HCT116 (cell line): ENCODE measurements at places on chromosomes 12 and 14.

GRCh38 chr12:5960783-5961182 lies 15.7 kb upstream of the ANO2 start:
- no peak for DNase-seq

- no peak for DNase-seq
Measured at GRCh38 chr12:91819132-91819447, 326.6 kb downstream of the BTG1 start.

- DNase-seq, result no peak
Measured at GRCh38 chr14:42140001-42140400, 533.3 kb downstream of the LRFN5 start.

DNA sequence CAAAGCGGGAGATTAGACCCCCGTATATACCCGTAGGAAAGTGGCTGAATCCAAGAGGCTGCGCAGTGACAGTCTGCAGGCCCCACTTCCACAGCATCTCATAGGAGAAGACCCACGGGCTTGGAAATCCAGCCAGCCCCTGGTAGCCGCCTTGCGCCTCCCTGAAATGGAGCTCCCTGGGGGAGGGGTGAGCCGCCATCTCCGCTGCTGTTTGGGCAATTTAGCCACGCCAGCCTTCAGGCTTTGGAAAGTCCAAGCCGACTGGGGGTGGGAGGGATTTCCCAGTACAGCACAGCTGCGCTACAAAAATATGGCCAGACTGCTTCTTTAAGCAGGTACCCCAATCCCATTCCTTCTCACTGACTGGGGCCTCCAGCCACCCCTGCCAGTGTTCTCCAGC lies 53.4 kb downstream of the CAND1 start:
- DNase-seq, result no peak

DNA sequence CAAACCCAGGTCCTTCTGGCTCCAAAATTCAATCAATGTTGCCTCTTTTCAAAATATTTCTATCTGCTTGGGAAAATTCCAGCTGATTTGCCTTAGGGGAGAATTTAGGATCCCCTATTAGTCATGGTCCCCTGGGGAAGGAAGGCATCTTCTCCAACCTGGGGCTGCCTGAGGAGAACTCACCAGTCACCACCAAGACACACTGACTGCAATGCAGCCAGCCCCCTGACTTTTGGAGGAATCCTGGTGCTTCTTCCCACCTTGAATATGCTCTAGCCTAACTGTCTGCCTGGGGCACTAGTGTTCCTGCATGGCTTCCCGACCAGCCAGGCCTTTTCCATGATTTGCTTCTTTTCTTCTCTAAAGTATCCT lies 71.8 kb upstream of the BCL2L14 start:
- no peak for DNase-seq

GRCh38 chr12:125688881-125689280 lies 623.6 kb downstream of the AACS start:
- DNase-seq, result no peak

GRCh38 chr12:79326663-79327062 lies 364.1 kb downstream of the PAWR start:
- DNase-seq, result no peak

DNA sequence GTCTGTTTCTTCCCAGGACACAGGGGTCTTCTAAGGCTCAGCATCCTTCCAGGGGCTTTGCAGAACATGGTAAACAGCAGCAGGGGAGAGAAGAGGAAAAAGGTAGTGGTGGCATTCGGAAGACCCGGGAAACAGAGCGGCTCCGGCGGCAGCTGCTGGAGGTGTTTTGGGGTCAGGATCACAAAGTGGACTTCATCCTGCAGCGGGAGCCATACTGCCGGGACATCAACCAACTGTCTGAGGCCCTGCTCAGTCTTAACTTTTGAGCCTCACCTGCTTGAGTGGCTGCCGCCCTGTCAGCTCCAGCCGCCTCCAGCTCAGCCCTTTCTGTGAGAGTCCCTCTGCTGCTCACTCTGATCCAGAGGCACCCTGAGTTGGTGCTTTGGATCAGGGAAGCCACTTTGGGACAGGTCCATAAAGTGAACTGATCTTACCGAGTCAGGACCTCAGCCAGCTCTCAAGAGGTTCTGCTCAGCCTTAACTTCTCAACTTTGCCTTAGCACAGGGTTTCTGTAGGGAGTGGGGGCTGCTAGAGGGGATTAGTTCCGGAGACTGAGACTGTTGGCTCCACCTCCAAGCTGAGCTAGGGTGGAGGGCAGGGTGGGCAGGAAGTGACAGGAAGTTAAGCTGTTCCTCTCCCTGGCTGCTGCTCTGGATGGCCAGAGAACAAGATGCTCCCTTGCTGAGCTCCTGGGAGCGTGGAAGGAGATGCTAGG lies 5.4 kb downstream of the SDR39U1 start:
- DNase-seq, result no peak

- DNase-seq, result no peak
Measured at GRCh38 chr12:115322275-115322674, 638.3 kb upstream of the TBX3 start.

DNA sequence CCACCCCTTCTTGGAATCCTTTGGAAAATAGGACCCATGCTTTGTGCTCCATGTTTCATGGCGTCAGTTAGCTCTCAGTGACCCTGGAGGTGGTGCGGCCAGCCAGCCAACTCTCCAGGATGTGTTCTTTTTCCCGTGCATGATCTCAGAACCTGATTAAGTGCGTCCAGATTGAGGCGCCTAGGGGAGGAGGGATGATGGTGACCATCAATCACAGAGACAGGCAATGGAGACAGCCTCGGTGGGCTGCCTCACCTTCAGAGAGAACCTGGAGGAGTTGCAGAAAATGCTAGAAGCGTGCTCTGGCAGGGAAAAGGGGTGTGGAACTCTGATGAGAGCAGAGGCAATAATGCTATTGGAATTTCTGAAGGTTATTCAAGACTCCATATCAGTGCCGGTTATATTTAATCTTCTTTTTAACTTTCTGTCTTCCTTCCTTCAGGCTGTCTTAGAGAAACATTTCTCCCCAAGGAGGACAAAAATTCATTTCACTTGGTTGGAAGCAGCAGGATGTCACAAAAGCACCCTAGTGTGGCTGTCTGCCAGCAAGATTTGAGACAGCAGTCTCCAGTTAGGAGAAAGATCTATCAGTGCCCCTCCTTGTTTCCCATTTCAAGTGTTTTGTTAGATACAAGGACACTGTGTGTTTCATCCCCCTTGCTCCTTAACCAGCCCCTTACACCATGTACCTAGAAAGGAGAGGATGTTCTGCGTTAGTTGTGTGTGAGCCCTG lies 53.3 kb upstream of the IGF1 start:
- no peak for DNase-seq

DNA sequence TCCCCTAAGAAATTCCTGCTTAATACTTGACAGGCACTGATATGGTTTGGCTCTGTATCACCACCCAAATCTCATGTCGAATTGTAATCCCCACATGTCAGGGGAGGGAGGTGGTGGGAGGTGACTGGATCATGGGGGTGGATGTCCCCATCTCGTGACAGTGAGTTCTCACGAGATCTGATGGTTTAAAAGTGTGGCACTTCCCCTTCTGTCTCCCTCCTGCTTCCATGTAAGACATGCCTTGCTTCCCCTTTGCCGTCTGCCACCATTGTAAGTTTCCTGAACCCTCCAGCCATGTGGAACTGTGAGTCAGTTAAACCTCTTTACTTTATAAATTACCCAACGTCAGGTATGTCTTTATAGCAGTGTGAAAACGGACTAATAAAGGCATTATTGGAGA lies 198.0 kb downstream of the FOXN3 start:
- no peak for DNase-seq

DNA sequence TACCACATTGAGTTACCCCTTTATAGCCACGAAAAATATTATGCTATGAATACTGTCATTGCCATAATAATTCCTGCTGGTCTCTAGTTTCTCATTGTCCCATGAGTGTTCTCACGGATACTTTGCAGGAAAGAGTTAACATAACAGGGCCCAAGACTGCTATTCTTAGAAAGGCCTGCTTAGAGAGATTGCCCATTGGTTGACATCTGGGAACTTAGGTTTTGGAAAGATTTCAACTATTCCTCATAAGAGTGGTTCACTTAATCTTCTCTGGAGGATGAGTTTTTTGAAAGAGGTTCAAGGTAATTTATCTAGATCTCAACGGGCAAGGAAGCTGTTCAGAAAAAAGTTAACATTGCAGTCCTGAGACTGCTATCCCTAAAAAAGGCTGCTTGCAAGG lies 18.4 kb upstream of the PRPF39 start:
- no peak for DNase-seq
